ENCODE measurements at places on chromosomes 2 and 18.

- DNase-seq = no peak
These were observed 123.5 kb upstream of the FOSL2 start for GRCh38 chr2:28269019-28269784.

DNA sequence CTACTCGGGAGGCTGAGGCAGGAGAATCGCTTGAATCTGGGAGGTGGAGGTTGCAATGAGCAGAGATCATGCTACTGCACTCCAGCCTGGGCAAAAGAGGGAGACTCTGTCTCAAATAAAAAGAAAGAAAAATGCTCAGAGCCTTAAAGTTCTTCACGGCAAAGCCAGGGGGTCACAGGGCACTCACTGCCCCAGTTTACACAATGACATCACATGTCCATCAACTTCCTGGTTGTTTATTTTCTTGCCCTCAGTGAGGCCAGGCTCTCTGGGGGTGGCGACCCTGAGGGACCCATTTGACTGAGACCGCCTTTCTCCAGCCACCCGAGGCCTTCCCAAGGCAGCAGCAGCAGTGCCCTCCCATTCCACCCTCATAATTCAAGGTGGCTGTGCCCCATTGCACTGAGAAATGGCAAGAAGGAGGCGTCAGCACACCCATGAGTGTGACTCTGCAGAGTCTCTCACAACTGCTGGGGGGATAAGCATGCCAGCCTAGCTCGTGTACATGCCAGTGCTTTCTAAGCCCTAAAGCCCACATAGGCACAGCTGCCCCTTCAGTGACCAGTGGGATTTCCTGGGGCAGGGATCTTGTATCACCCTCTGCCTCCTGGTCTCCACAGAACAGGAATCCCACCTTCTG, 50.0 kb downstream of the SFXN5 start:
- no peak for DNase-seq

GRCh38 chr18:77082316-77082955, 50.1 kb downstream of the MBP start:
- no peak for DNase-seq

GRCh38 chr2:23495661-23496114, 110.7 kb downstream of the KLHL29 start:
- DNase-seq = no peak
